Breast epithelium (tissue), 4 donors: ENCODE measurements at places on chromosomes 7 and 10. TPM values are rescaled to one million over a fixed set of nuclear protein-coding genes. Genes with fewer than 3 reads are reported as not detected.
A peak's percentile ranks its signal among the peaks of the same experiment; 100 is the strongest.

GRCh38 chr10:127198721-127199120 lies 2.3 kb upstream of the INSYN2A start:
- H3K36me3 ChIP-seq = no peaks in the 10 kb centered on the region
- no peak for DNase-seq
- H3K27me3 ChIP-seq = no peaks in the 10 kb centered on the region
- no peak overlapping the region for H3K27ac ChIP-seq
- H3K4me1 ChIP-seq = peaks cover 8% of the 10 kb centered on the region

- no peak for DNase-seq
- no peak overlapping the region for H3K27ac ChIP-seq
- H3K36me3 ChIP-seq = no peaks in the 10 kb centered on the region
- H3K4me1 ChIP-seq = no peaks in the 10 kb centered on the region
- H3K4me3 ChIP-seq = no peak overlapping the region
These were observed 26.6 kb downstream of the LCOR start for GRCh38 chr10:96858706-96859050.

LIPN gene
- not detected for total RNA-seq

DNA sequence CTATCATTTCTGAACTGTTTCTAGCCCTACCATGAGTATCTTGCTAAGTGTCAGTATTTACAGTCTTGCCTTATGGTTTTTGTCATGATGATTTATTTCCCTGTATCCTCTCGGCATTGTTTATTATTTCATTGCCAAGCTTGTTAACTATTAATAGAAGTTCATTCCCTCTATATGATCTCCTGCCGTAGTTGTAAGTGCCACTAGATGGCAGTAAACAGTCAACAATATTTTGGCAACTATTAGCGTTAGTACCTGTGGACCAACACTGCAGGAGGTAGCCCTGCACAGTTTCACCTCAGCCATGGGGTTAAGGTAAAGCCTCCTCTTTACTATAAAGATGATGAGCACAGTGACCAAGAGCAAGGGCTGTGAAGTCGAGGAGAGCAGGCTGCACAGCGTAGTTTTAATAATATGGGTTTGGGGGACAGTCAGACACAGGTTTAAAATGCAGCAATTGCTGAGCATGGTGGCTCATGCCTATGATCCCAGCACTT lies 26.1 kb upstream of the CCNJ start:
- DNase-seq = no peak
- no peaks in the 10 kb centered on the region for H3K36me3 ChIP-seq
- H3K27ac ChIP-seq = no peak overlapping the region
- no peak overlapping the region for H3K4me3 ChIP-seq
- H3K4me1 ChIP-seq = no peaks in the 10 kb centered on the region

CPA2 gene
- total RNA-seq = not detected

GRCh38 chr7:155893176-155893575 lies 80.9 kb upstream of the SHH start:
- no peaks in the 10 kb centered on the region for H3K4me1 ChIP-seq
- DNase-seq = no peak
- H3K27me3 ChIP-seq = no peaks in the 10 kb centered on the region
- no peak overlapping the region for H3K27ac ChIP-seq
- no peak overlapping the region for H3K4me3 ChIP-seq

DNA sequence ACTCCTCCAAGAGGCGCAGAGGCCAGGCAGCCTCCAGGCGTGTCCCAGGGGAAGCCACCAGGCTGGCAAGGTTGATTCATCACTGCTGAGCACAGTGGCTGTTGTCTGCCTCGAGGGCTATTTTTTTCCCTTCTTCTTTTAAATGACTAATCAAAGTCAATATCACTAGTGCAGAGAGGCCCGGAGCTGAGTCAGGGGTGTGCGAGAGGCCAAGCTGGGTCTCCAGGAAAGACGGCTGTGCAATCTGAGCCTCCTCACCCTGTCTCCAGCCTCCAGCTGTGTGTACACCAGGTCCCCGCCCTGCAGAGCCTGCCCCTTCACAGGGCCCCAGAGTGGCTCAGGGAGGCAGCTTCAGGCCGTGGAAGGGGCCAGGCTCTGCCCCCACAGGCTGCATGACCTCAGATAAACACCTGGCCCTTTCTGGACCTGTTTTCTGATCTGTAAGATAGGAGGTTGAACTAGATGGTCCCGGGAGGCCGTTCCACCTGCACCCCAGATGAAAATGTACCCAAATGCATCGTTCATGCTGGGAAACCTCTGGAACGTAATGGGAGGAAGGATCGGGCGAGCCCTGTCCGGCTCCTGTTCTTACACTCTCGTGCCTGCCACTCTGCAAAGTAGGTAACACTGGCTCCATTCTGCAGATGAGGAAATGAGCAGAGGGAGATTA lies 3.7 kb downstream of the STX1A start:
- DNase-seq = no peak
- peaks cover 4% of the 10 kb centered on the region for H3K4me1 ChIP-seq
- no peak overlapping the region for H3K27ac ChIP-seq
- no peaks in the 10 kb centered on the region for H3K27me3 ChIP-seq

DNA sequence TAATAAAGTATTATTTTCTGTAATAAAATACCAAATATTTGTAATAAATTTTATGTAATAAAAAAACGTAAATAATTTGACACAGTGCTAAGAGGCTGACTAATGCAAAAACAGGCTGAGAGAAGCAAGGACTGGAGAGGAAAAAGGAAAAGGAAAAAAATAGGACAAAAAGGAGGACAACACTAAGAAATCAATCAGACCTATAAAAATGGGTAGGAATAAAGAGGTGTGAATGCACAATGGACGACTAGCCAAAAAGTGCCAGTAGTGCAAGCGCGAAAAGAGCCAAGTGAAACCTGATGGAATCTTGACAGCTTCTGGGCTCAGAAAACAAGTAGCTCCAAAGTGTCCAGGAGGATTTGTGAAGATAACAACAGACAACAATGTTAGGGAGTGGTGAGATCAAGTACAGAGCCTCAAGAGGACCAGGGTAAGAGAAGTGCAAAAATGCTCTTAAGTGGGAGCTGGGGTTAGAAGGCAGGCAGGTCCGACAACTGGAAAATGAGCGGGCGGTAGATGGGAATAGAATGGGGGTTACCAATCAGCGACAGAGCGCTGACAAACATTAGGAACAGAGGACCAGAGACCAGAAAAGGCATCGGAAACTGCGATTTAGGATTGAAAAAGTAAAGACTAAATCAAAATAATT lies 1.2 kb downstream of the BRAF start:
- no peaks in the 10 kb centered on the region for H3K27me3 ChIP-seq
- peak overlapping the region; percentile 99 for H3K4me3 ChIP-seq
- no peaks in the 10 kb centered on the region for H3K4me1 ChIP-seq

SEMA4G gene
- total RNA-seq = 0.48 TPM

GRCh38 chr10:75663947-75664664 lies 232.7 kb downstream of the LRMDA start:
- H3K4me3 ChIP-seq = no peak overlapping the region
- no peaks in the 10 kb centered on the region for H3K27me3 ChIP-seq
- H3K36me3 ChIP-seq = no peaks in the 10 kb centered on the region
- no peaks in the 10 kb centered on the region for H3K4me1 ChIP-seq

DNA sequence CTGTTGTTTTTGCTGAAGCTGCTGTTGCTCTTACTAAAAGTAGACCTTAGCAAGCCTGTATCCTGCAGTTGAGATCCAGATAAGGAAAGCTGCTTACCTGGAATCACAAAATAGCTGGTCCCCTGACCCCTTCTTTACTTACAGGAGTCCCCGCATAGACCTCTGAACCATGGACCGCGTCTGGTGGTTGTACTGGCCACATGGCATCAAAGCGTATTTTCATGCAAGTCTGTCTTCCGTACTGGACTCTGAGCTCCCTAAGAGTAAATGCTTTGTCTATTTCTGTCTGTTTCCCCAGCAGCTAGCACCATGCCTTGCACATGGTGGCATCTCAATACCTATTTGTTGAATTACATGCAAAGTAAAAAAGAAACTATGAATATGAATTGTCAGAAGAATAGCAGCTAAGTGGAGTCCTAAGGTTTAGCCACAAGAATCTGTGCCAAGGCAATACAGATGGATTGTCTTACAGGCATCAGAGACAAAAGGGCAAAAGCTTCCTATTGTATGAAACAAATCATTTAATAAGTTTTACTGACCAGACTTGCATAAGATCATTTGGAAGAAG lies 159.2 kb downstream of the PAXIP1 start:
- no peak overlapping the region for H3K4me3 ChIP-seq
- H3K27me3 ChIP-seq = no peaks in the 10 kb centered on the region
- H3K4me1 ChIP-seq = no peaks in the 10 kb centered on the region
- no peak overlapping the region for H3K27ac ChIP-seq
- no peak for DNase-seq
- no peaks in the 10 kb centered on the region for H3K36me3 ChIP-seq

FBXL13 gene
- total RNA-seq = 3.3 TPM

- DNase-seq = no peak
- H3K36me3 ChIP-seq = no peaks in the 10 kb centered on the region
- H3K27ac ChIP-seq = no peak overlapping the region
- no peaks in the 10 kb centered on the region for H3K4me1 ChIP-seq
- H3K4me3 ChIP-seq = no peak overlapping the region
- H3K27me3 ChIP-seq = no peaks in the 10 kb centered on the region
These were observed 34.2 kb downstream of the CAMK2B start for GRCh38 chr7:44291066-44291732.

DNA sequence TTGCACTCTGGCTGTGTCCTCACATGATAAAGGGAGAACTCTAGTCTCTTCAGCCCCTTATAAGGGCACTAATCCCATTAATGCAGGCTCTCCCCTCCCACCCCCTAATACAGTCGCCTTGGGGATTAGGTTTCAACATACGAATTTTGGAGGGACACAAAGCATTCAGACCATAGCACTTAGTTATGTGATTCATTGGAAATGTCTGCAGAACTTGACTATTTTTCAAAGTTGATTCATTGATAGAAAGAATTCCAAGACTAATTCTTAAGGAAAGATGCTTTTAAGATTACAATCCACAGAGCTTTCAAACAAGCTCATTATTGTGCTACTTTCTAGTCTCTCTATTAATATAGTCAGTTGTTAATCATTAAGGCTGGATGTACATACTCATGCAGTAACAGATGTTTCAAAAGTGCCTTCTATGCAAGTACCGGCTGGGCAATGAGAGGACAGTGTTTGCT lies 85.3 kb upstream of the RPA3 start:
- H3K36me3 ChIP-seq = no peaks in the 10 kb centered on the region
- no peaks in the 10 kb centered on the region for H3K4me1 ChIP-seq
- no peaks in the 10 kb centered on the region for H3K27me3 ChIP-seq
- H3K27ac ChIP-seq = no peak overlapping the region
- no peak overlapping the region for H3K4me3 ChIP-seq
- DNase-seq = no peak

WEE2 gene
- not detected for total RNA-seq
